ENCODE measurements at places on chromosomes 5 and 9.

- DNase-seq, result no peak
Observed at GRCh38 chr9:90105773-90106172, 501.0 kb downstream of the GADD45G start.

DNA sequence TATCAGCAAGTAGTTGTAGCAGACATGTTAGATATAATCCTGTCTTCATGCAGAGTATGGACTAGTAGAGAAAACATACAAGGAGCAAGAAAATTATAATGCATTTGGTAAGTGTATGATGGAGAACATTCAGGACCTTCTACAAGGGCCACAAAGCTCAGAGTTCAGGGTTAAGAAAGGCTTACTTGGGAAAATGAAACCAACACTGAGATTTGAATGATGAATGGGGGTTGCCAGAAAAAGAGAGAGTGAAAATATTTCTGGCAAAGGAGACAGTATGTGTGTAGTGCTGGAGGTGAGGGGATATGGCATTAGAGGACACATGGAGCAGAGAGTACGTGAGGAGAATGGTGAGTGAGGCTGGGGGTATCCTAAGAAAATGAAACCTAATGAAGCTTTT is 169.8 kb upstream of the STK32A start:
- DNase-seq, result no peak

DNA sequence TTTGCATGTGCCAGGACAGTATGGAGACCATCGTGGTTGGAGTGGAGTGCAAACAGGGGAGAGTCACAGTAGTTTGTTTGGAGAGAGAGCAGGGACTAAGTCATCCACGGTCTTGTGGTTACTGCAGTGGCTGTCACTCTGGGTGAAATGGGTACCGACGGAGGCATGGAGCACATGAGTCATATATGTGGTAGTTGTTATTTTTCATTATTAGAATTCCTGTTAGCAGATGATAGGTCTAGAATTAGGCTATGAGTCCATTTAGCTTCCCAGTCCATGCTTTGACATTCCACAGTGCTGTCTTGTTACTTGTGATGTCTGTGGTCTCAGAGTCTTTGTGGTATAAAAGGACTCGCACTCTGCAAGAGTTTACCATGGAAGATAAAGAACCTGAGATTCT is 303.9 kb downstream of the DMRT2 start:
- DNase-seq, result no peak

DNA sequence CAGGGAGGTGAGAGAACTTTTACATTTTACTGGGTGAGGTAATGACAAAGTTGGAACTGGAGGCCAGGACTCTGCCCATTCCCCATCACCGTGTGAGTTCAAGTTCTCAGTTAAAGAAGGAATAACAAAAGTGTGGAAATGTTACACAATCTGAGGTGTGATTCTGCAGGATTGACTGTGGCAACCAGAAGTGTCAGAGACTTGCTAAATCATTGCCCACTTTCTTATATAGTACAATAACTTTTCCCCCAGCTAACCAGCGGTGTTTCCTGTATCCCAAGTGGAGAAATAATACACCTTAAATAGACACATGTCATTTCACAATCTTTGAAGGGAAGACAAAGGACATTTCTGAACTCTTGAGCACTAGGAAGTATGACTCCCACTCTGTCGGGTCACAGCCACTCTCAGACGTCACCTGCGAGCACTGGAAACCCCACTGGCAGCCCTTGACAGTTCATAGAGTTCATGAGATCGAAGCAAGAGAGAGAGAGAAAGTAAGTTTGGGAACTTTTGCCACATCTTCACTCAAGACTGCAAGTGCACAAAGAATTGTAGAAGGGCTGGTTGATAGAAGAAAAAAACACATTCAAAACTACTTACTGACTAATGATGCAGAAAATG is 28.4 kb downstream of the PAX5 start:
- no peak for DNase-seq

DNA sequence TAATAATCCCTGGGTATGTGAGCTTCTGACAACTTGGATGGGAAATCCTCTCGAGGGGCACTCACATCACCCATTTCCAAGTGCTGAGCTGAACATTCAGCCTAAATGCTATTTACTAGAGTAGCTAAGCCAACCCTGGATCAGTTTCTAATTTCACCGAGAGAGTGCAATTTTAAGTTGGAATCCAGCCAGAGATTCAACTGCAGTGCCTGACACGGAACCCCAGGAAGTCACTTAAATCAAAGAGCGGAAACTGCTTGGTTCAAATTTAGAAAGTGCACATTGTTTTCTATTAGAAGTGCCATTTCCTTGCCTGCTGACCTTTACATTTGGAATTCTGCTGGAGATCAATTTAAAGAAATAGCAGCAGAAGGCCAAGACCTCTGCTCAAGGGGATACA is 8.8 kb downstream of the SPRY4 start:
- no peak for DNase-seq

DNA sequence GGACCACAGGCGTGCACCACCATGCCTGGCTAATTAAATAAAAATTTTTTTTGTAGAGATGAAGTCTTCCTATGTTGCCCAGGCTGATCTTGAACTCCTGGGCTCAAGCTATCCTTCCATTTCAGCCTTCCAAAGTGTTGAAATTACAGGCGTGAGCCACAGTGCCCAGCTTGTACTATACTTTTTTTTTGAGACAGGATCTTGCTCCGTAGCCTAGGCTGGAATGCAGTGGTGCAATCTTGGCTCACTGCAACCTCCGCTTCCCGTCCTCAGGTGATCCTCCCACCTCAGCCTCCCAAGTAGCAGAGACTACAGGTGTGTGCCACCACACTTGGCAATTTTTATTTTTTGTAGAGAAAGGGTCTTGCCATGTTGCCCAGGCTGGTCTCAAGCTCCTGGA is 5.3 kb upstream of the RAD23B start:
- DNase-seq, result no peak

GRCh38 chr9:131781069-131781468 is 41.2 kb upstream of the RAPGEF1 start:
- DNase-seq, result no peak

GRCh38 chr5:97231025-97231636 is 48.1 kb upstream of the RIOK2 start:
- peak; percentile 4 for DNase-seq

DNA sequence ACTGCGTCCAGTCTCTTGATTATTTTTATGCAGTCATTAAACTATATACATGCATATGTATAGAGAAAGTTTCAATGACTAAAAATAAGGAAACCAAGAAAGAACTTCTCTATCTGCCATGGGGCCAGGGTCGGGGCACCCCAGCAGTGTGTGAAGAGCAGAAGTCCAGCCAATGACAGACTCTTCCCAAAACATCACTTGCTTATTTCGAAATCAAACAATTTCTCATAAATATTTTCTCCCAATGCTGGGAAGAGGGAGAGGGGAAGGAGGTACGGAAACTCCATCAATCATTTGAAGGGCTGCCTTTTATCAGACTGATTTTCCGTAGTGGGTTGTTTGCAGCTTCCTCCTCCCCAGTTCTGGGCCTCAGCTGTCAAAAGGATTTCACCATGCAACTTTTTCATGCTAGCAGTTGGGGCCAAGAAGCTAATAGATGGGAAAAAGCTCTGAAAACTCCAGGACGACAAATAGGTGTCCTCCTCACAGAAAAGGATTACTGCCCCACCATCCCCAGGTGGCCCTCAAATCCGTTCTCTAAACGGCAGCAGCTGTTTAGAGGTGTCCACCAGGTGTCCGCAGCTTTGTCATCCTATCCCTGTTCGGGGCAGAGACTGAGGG is 617 bp upstream of the FPGS start:
- DNase-seq, result no peak

GRCh38 chr5:1728846-1729245 is 70.8 kb downstream of the MRPL36 start:
- DNase-seq, result no peak

- DNase-seq, result no peak
Observed at GRCh38 chr5:10892911-10893215, 131.8 kb upstream of the DAP start.

DNA sequence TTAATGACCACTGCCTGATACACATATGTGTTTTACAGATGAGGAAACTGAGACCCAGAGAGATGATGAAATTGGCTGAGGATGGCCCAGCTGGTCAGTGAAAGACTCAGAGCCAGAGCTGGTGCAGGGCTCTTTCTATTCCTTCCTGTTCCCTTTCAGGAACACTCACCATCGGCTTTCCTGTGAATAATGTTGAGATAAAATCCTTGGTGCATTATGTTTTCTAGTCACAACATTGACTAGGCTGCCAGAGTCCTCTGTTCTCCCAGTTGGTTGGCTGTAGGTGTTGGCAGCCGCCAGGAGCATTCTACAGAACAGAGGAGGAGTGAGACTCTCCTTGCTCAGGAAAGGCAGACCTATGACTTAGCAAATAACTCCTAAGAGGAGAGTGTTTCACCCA is 14.8 kb downstream of the TGFBI start:
- DNase-seq, result no peak

- no peak for DNase-seq
Observed at GRCh38 chr9:109925799-109926198, 145.8 kb downstream of the PALM2AKAP2 start.

GRCh38 chr9:87529671-87530070 is 32.0 kb downstream of the DAPK1 start:
- no peak for DNase-seq

DNA sequence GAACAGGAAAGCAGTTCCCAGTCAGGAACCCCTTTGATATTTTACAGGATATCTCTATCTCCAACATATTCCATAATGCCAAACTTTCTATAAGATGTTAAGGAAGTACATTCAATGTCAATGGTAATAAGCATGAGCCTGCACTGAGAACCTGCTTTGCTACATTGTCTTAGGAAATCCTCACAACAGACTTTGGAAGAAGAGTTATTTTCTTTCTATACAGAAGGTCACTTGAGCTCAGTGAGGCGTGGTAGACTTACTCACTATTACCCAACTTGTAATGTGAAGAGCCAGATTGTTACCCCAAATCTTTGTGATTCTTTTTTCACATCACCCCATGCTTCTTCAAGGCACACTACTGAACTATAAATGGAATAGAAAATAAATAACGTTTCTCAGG is 435.9 kb downstream of the DNAH5 start:
- DNase-seq, result no peak

- no peak for DNase-seq
Observed at GRCh38 chr9:100938507-100938906, 90.0 kb upstream of the PLPPR1 start.

DNA sequence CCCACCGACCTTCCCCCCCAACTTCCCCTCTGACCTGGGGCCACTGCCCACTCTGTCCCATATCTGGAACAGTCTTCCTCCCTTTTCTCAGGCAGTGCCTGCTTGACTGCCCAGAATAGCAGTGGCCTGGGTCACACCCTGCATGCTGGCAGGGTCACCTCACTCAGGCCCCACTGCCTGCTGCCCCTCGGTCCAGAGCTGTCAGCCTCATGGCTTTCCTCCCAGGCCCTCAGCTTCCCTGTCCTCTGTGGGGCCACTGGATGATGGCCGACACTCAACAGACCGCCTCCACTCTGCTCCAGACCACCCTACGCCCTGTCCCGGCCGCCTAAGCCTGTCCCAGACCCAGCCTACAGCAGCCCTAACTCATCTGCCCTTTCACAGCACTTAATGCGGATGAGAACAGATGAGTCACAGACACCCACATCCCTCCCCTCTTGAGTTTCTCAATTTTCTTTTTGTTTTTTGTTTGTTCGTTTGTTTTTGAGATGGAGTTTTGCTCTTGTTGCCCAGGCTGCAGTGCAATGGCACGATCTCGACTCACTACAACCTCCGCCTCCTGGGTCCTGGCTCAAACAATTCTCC is 5.9 kb downstream of the PNPLA7 start:
- DNase-seq, result no peak

DNA sequence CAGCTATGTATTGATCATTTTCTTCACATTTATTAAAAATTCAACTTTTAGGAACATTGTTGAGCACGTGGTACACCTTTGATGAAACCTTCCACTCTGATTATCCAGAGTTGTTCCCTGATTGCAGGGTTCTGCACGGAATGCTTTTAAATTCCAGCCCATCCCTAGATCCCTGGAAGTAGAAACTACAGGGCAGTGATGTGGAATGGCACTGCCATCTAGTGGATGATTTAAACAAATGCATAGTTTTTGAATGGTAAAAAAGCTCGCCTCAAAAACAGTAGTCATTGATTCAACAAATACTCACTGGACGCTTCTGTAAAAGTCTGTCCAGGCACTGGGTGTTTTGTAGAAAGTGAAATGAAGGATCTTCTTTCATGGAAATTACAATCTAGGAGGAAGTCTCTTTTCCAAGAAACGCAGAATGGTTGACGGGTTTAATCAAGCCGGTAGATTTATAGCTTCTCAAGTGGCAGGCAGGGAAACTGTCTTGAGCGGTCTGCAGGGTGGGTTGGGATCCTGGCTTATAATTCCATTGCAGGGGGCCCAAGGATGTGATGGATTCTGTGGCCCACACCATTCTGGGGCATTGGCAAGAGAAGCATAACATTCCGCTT is 118.4 kb downstream of the ARHGAP26 start:
- no peak for DNase-seq

GRCh38 chr5:77867914-77868313 is 91.8 kb upstream of the TBCA start:
- DNase-seq, result no peak

GRCh38 chr5:137561608-137562007 is 62.5 kb upstream of the SPOCK1 start:
- no peak for DNase-seq

GRCh38 chr5:158127536-158127935 is 268.6 kb upstream of the CLINT1 start:
- no peak for DNase-seq

DNA sequence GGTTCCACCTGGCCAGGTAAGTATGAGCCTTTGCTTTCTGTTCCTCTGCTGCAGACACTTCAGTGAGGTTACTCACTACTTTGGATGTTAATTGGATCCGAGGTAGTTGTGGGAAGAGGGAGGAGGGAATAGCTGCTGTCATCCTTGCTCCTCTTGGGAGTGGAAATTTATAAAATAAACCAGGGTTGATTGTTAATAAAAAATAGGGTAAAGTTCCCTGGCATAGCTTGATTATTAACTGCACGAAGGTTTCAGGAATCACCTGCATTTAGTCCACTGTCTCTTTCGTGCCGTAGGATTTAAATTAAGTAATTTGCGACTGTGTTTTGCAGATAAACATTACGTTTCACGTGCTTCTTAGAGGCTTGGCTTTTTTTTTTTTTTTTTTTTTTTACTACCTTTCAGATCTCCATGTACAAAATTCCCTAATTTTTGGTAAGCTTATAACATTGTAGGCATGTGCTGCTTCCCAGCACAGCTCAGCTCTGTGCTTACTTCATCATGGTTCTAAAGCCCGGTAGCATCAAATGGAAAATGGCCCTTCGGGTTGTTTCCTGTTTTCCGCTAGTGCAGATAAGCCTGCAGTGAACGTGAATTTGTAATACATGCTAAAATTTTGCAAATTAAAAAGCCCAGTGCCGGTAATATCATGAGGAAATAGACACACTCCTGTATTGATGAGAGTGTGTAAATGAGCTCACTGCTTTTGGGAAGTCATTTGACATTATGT is 26.9 kb upstream of the LTC4S start:
- no peak for DNase-seq
